CD4-positive, alpha-beta memory T cell (primary cell): ENCODE measurements at places on chromosomes 6 and 20. TPM values are rescaled to one million over a fixed set of nuclear protein-coding genes. Genes with fewer than 3 reads are reported as not detected.

DNA sequence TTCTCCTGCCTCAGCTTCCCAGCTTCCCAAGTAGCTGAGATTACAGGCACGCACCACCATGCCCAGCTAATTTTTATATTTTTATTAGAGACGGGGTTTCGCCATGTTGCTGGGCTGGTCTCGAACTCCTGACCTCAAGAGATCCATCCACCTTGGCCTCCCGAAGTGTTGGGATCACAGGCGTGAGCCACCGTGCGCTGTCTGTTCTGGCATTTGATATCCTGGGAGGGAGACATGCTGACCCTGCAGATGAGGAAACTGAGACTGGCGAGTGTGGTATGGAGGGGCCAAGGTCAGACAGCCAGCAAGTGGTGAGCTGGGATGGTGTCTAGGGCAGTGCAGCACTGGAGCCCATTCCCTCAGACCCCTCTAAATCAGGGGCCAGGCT, 44.6 kb downstream of the SRC start:
- DNase-seq = peak; percentile 25

DNA sequence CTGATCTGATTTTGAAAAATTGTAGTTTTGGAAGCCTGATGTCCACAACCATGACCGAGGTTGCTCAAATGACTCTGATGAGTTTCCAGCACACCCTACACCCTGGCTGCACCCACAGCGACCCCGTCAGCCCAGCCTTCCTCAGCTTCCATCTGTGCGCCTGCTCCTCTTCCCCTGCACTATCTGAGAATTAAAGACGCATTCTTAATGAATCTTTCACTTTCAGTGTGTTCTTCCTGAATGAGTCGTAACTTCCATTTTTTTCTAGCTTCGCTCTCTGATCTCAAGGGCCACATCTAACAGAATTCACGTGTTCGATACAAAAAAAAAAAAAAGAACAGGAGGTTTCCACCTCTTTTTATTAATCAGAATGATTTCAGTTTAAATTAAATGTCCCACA, 21.3 kb upstream of the RREB1 start:
- peak; percentile 47 for DNase-seq

The NT5E gene
- total RNA-seq = 3.3 TPM

DNA sequence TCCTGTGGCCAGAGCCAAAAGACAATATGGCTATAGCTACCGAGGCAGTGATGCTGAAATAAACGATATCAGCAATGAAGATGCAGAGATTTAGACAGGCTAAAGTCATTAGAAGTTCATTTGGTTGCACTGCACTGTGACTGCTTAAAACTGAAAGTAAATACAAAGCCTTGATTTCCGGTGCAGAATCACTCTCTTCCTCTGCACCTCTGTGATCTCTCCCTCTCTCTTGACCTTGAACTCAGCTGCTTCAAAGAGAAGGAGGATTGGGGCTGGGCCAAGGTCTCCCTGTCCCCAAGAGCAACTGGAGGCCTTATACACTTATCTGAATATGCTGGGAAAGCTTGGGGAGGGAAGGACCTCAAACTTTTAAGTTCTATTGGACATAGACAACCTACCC, 34.6 kb upstream of the SPACA1 start:
- peak; percentile 34 for DNase-seq

The MUCL3 gene
- total RNA-seq = not detected

GRCh38 chr6:156808287-156808686, 31.1 kb downstream of the ARID1B start:
- no peak for DNase-seq

- DNase-seq = no peak
Measured at GRCh38 chr6:168343239-168344150, 23.9 kb upstream of the DACT2 start.

GRCh38 chr6:163776196-163776905, 361.8 kb downstream of the QKI start:
- DNase-seq = no peak

DNA sequence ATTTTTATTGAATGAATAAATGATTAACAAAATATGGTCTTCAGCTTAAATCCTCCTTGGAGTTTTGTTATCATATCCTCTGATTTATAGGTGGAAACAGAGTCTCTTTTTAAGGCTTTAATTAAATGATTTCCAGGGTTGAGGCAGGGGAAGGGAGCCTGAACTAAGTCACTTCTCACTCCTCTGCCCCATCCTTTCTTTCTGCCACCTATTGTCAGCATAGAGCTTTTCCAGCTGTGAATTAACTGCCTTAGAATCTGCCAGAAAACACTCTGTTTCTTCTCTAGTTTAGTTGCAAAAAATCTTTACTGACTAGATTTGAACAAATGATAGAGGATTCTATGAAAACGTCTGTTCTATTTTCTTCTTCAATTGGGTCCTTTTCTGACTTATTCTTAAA, 9.8 kb downstream of the OGFRL1 start:
- DNase-seq = no peak

DNA sequence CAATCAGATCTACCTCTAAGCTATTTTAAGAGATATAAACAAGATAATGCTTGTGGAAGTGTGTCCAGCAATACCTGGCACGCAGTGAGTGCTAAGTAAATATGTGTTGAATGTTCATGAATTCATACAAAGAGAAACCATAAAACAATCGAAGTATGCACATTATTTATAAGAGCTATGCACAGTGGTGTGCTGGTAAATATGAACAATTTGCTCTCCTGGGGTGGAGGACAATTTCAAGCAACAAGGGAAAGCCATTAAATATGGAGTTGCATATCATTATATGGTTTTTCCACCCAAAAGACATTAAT, 526.6 kb upstream of the MARCKS start:
- no peak for DNase-seq

The SIRT5 gene
- total RNA-seq = 18.9 TPM

DNA sequence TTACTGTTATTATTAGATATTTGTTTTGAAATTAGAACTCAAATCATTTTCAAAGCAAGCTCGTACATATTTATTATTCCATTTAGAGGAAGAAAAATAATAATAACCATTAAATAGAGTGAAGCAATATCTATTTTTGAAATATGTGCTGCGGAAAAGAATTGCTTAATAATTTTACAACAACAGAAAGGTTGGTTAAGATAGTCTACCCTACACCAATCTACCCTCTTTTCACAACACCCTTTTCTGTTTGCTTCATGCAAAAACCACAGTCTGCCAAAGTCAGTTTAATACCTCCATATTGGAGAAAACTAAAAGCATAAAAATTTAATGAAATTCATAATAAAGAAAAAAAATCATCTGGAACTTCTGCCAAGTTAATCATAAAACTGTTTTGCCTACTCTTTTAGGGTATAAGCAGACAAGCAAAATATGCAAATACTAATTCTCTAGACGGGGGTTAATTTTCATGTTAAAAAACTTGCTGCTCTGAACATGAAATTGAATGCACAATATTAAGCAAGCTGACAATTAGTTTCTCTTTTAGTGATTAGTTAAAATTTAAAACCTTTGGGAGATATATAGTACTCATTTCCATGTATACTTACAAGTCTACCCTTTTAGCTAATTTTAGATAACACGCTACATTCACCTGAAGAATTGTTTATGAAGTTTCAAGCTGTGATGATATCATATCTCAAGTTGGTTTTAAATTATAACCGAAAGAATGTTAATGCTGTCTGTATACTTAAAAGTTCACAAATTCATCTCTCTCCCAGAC, 100.2 kb downstream of the AHI1 start:
- DNase-seq = no peak

DNA sequence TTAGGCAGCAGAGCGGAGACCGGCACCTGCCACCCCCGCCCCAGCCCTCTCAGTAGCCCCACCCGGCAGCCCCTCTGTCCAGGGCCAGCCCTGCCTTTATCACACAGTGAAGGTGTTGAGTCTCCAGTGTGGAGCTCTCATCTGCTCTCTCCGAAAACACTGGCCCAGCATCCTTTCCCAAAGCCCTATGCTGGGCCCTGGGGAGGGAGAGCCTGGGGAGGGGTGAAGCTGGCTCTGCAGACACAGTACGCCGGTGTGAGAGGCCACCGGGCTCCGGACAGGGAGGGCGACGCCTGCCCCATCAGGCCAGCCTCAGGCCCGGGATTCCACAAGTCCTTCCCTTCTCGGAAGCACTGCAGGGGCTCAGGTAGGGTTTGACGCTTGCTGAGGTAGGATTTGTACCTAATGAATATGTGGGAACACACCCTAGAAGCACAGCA, 186.9 kb downstream of the ERMARD start:
- no peak for DNase-seq

GRCh38 chr6:4914420-4915159, 89.2 kb downstream of the RPP40 start:
- DNase-seq = no peak

DNA sequence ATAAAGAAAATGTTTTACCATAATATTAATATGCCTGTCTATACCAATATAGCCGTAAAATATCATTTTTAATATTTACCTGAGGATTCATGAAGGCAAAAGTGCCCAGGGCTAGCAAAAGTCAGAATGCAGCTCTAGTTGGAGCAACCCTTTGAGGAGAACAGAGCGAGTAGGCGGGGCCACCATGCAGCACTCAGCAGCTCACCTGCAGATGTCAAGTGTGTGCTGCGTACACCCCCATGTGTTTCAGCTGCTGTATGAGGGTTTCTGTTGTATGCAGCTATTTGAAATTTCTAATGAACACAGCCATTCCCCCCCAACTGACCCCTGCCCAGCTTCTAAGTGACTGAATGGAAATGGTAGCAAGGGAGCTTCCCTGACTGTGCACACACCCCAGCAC, 508.0 kb downstream of the QKI start:
- no peak for DNase-seq

GRCh38 chr6:14903176-14904038, 342.5 kb upstream of the JARID2 start:
- DNase-seq = no peak

The CDC40 gene
- 38.0 TPM for total RNA-seq

The SGK2 gene
- 0.70 TPM for total RNA-seq

GRCh38 chr6:3506751-3507383, 50.0 kb upstream of the SLC22A23 start:
- DNase-seq = no peak

DNA sequence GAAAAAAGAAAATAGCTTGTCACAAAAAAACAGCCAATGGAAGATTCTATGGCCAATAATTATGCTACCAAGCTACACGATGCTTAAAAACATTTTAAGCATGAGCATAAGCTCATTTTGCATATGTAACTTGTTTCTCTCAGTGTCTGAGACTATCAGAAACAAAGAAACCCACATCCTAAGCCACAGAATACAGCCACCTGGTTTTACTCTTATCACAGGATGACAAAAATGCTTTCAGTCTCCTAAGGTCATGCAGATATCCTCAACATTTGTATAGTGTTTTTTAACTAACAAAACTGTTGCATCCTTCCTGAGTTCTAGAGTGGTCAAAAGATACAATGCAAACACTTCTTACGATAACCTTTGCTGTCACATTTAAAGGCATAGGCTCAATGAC, 172.1 kb upstream of the RUNX2 start:
- peak; percentile 75 for DNase-seq

- peak; percentile 67 for DNase-seq
Measured at GRCh38 chr6:41602864-41603608, 35.2 kb upstream of the MDFI start.

DNA sequence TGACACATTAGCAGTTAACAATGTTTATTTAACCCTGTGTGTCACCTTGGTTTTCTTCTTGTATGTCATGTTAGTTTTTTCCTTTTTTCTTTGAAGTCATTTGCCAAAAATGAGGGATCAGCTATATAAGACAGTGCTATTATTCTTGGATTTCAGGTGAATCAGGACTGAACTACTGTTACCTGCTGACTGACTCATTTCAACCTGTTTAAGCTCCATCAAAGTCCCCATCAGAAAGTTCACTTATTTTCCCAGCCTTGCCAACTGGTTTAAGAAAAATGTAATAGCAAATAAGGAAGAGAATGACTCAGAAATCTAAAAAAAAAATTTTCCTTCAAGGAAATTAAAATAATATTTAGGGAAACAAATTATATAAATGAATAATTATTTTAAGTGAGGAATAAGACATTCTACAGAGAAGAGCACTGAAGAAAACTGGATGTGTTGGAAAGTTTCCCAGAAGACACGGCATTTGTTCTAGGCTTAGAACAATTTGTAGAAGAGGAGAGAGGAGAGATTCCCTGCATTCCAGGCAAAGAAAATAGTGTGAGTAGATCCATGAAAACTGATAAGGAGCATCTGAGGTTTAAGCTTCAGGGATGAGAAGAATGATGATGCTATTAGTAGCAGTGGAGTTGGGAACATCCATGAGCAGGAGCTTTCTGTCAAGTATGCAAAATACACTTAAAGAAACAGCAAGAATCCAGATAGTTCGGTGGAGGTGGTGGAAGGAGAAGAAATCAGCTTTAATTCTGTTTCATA, 84.9 kb upstream of the SIM1 start:
- no peak for DNase-seq

DNA sequence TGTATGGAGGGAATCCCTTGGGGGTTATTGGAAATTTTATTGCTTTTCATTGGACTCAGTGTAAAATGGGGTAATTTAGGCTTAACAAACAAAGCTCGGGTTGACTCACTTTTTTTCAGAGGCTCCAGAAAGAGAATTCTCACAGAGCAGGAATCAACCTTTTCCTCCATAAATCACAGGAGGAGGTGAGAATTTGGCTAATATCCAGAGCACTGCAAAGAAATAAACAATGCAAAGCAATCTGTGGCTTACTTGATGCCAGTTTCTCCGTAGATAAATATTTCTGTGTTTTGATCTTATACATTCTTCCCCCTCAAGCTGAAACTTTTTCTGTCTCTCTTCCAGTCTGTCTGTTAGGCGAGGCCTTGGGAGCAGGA, 176.6 kb downstream of the TSHZ2 start:
- DNase-seq = no peak

DNA sequence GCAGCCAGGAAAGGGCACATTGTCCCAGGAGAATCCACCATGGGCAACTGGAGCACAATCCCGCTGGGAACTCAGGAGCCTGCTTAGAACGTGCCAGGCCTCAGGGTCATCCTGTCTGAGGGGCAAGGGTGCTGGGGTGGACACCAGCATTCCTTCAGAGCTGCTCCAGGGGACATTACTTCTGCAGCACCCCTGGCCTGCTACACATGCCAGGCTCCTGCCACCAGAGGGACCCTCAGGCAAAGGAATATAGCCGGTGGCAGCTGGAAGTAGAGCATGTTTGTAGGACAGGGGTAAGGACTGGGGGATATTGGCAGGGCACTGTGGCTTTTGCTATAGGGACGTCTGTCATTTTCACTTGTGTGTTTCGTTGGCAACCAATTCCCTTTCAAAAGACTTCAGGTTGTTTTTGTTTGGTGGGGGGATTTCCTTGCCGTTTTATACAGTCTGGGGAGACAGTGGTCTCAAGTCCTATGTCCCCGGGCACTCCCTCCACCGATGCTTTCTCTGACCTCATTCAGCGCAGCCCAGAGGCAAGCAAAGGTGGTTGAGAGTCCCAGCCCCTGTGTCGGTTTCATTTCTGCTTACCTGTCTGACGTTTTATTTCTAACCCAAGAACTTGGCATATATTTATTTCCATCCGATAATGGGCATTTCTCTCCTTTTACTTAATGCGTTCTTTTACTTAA, 130.8 kb downstream of the JPH2 start:
- peak; percentile 54 for DNase-seq

GRCh38 chr6:33165581-33166258, 26.5 kb downstream of the COL11A2 start:
- no peak for DNase-seq
